ENCODE measurements at places on chromosomes 3 and 15.
A peak's percentile ranks its signal among the peaks of the same experiment; 100 is the strongest.

DNA sequence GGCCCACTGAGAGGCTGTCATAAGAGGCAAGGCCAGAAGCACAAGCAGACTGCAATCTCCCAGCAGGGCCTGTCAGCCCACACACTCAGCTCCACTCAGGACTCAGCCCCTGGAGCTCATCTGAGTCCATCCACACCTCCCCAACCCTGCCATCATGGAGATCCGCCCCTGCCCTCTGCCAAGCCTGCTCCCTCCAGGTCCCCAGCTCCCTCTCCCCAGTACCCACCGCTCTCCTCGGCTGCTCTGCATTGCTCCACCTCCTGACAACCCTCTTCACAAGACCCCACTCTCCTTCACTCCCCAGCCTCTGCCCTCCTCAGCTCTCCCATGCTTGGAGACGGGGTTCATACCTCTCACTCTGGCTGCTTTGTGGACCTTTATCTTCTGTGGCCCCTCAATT lies 11.1 kb downstream of the POC1A start:
- no peak for DNase-seq

GRCh38 chr3:85498177-85498576 lies 539.4 kb downstream of the CADM2 start:
- DNase-seq, result no peak

- DNase-seq, result no peak
Observed at GRCh38 chr15:63178034-63178433, 11.4 kb upstream of the RAB8B start.

GRCh38 chr15:91733661-91734060 lies 119.8 kb upstream of the SLCO3A1 start:
- no peak for DNase-seq

GRCh38 chr3:13040361-13041074 lies 32.7 kb downstream of the IQSEC1 start:
- DNase-seq, result no peak

- DNase-seq, result no peak
Observed at GRCh38 chr15:100115711-100116090, 226.1 kb downstream of the ADAMTS17 start.

GRCh38 chr3:187802928-187803259 lies 57.6 kb upstream of the BCL6 start:
- DNase-seq, result no peak

- DNase-seq, result no peak
Observed at GRCh38 chr3:70180664-70181063, 131.8 kb downstream of the MDFIC2 start.

- DNase-seq, result peak; percentile 79
Observed at GRCh38 chr3:136783708-136784191, 31.6 kb upstream of the STAG1 start.

Measured in LNCaP clone FGC (cell line).